ENCODE measurements at places on chromosomes 2 and 18.

DNA sequence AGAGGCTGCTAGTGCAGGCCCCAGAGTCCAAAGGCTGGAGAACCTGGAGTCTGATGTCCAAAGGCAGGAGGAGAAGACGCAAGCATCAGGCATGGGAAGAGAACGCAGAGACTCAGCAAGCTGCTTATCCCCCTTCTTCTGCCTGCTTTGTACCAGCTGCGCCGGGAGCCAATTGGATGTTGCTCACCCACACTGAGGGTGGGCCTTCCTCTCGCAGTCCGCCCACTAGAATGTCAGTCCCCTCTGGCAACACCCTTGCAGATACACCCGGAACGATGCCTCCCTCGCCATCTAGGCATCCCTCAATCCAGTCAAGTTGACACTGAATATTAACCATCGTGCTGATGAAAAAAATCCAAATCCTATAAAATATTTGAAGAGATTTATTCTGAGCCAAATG is 141.6 kb downstream of the TWIST2 start:
- no peak for DNase-seq

DNA sequence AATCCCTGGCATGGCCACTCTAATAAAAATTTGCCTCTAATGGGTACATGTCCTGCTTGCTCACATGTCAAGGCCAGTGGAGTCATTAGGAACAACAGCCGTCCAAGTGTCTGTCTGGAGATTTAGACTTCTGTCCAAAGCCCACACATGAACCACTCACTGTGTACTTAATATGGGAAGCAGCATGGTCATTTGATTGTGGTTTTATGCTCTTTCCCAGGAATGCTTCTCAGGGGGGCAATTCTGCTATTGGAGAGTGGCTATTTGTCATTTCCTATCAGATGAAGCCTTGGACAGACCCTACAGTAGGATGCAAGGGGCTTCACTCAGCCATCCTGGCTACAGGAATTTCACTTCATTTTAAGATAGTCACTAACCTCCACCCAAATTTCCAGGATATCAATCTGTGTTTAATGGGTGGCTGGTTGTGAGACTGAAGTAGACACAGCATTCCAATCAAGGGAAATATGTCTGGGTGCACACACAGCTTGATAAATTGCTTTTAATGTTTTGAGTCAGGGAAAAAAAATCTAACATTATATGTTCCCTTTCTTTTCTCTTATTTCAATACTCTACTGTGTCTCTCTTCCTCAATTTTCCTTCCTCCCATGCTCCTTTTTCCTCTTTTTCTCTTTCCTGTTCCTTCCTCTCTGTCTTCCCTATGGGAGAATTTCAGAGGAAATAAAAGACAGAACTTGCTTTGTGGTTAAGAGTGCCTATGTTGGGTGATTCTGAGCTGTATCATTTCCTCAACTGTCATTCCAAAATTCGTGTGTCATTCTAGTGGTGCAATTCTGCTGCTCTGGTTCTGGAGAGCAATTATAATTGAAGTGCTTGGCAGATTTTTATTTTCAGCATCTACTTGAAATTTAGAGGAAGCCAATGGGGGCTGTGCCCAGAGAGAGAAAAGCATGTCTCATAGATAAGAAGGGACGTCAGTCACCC is 320.1 kb downstream of the OSR1 start:
- DNase-seq: no peak

- no peak for DNase-seq
Observed at GRCh38 chr2:29561181-29561580, 360.2 kb downstream of the ALK start.

DNA sequence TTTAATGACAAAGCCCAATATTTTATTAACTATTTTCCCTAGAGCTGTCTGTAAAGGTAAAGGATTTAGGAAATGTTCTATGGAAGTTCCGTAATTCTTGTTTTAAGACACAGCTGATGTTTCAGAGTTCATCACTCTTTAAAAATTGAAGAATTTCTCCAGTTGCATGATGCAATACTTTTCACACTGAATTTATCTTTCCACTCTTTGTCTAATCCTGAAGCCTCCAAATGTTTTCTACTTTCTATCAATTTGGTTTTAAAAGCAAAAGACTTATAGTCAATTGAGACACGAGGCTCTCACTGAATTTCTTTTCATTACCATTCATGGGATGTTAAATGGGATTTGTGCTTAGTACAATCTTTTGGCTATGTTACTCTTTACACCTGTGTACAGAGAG is 223.2 kb downstream of the TDRD15 start:
- no peak for DNase-seq

DNA sequence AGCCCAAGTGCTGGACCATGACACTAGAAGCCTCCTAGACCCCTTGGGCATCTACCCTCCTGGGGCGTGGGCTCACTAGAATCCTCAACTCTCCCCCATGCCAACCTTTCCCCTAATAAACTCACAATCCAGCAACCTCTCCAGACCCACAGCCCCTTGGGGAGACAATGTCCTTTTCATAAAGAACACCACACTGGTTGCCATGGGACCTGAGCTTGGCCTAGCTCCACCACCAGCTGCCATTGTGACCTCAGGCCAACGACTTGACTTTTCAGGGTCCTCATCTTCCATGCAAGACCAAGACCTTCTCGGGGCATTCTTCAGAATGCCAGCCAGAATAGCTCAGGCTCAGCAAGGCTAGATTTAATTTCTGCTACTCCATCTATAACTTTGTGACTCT is 128.1 kb upstream of the NPAS2 start:
- no peak for DNase-seq

DNA sequence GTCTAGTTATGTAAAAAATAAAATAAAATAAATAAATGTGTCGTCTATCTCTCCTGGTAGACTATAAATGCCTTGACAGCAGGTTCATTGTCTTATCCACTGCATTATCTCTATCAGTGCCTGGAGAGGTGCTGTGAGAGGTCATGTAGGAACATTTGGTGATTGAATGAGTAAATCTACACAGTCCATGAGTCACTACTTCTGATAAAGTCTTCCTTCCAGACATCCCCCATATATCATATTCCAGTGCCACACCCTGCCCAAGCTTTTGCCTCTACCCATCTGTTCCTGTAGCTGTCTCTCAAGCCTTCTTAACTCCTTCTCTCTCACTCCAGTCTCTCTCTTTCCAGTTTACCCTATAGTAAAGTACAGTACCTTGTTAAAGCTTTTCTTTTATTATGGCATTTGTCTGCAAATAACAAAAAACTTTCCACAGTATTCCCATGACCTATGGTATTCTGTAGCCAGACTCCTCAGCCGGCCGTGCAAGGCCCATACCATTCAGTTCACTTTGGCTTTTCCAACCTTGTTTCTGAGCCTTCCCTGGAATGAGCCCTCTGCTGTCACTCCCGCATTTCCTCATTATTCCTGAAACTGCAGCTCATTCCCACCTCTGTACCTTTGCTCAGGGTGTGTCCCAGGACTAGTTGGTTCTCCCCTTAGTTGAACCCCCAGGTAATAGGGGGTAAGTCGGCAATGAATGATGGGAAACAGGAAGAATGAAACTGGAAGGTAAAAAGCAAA is 37.5 kb downstream of the ANXA4 start:
- no peak for DNase-seq

GRCh38 chr2:230828272-230828961 is 36.3 kb upstream of the ITM2C start:
- no peak for DNase-seq

DNA sequence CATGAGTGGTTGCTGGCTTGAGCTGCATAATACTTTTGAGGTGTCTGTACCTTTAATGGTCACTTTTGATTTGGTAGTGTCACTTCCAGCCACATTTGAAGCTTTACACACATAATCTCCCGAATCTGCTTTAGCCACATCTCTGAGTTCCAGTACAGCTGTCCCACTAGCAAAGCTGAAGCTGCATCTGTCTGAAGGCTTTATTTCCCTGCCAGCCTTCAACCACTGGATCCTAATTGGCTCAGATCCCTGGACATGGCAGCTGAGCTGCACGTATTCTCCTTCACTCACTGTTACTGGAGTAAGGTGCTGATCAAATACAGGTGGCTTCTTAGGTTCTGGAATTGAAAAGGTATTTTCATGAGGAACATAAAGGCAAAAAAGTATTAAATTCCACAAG is 99.7 kb downstream of the TTN start:
- DNase-seq: no peak

GRCh38 chr2:64454386-64455332 is 697 bp downstream of the LGALSL start:
- peak; percentile 76 for DNase-seq

- peak; percentile 72 for DNase-seq
Observed at GRCh38 chr18:80046961-80047541, 12.8 kb downstream of the RBFA start.

DNA sequence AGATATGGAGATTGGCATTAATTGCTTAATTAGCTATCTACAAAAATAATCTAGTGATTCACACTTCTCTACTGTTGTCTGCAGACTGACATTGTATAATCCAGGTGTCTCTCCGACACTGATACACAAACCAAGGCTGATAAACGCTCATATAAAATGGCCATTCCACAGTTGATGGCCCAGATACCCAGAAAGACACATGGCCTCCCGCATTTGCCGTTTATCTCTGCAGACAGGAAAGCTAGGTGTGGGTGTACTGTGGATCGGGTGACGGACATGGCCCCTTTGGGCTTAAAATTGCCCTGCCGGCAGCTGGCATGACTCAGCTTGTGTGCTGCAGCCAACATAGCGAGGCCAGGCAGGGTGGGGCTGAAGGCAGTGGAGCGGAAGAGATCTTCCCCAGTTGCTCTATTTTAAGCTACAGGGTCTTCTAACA is 18.5 kb downstream of the PMAIP1 start:
- no peak for DNase-seq

GRCh38 chr18:68275616-68276015 is 439.3 kb downstream of the TMX3 start:
- no peak for DNase-seq

DNA sequence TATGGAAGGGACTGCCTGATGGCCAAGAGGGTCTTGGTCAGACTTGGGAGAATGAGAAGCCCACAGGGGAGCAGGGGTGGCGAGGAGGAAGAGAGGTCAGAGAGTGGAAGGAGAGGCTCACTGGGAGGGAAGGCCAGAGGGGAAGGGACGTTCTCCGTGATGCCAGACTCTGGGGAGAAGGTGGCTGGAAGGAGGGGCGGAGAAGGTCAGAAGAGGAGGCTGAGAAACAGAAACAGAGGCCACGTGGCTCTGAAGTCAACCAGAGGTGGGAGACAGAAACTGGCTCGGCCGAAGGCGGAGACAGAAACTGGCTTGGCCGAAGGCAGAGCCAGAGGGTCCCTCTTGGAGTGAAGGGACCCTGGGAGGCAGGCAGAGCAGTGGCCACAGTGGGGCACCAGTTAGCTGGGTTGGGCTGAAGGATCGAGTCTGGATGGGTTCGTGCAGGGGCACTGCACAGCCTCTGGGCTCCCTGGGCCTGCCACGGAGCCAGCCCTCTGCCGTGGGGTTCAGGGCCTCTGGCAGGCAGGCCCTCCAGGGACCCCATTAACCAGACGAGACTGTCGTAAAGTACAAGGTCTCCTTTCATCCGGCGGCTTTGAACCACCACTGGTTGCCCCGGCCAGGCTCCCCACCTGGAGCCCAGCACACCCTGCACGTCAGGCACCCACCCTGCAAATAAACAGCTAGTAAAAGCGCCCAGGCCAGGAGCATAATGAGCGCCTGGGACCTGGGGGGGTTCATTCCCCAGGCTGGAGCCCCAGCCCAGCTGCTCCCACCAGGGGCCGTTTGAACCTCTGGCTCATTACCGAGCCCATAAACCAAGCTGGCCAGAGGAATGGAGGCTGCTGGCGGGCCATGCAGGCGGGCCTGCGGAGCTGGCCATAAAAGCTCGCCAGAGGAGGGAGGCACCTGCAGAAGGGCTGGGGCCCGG is 218.8 kb downstream of the DYSF start:
- no peak for DNase-seq

GRCh38 chr2:237557633-237558015 is 8.8 kb upstream of the PRLH start:
- no peak for DNase-seq

GRCh38 chr2:239827523-239827890 is 197.6 kb downstream of the NDUFA10 start:
- DNase-seq: no peak

- DNase-seq: no peak
Observed at GRCh38 chr2:217301142-217301925, 441.5 kb upstream of the TNP1 start.

- DNase-seq: no peak
Observed at GRCh38 chr18:44850001-44850400, 169.3 kb downstream of the SETBP1 start.

GRCh38 chr2:45263147-45263546 is 253.9 kb upstream of the SIX2 start:
- DNase-seq: no peak

GRCh38 chr2:67581751-67582150 is 184.6 kb downstream of the ETAA1 start:
- no peak for DNase-seq

GRCh38 chr2:86464652-86465051 is 23.5 kb downstream of the KDM3A start:
- DNase-seq: no peak

- DNase-seq: no peak
Observed at GRCh38 chr2:197972061-197972460, 167.7 kb downstream of the PLCL1 start.

GRCh38 chr2:75090770-75091515 is 108.4 kb downstream of the TACR1 start:
- no peak for DNase-seq

- DNase-seq: no peak
Observed at GRCh38 chr2:27672723-27673486, 9.2 kb downstream of the SLC4A1AP start.

GRCh38 chr18:32177530-32177929 is 12.3 kb upstream of the MEP1B start:
- no peak for DNase-seq

GRCh38 chr18:32771871-32772580 is 797 bp downstream of the KLHL14 start:
- DNase-seq: no peak

DNA sequence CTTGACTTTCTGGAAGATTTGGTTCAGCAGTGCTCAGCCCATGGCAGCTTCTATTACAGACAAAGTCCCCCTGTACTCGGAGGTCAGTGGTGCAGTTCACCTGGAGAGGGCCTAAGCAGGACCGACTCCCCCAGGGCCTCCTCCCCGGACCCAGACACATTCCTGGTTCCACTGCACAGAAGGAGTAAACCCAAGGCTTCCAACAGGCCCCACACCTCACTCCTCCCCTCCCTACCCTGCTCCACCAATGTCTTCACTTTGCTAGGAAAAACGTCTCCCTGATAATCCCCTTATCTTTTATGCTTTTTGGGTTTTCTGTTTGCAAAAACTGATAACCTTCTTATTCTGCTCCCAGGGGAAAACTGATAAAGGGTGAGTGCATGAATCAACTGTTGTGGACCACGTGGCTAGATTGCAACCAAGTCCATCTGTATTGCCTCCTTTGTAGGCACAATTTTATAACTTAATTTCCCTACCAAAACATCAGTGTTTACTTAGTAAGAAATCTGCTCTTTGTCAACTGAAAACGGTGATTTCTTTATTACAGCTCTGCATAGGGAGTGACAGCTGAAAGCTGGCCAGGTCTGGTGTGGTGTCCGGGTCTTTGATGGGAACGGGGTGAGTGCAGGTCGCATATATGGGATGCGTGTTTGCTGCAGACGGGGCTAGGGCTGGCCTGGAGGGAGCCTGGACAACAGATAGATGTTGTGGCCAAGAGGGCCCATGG is 202.5 kb downstream of the GLI2 start:
- no peak for DNase-seq

- DNase-seq: no peak
Observed at GRCh38 chr18:41798879-41799278, 156.2 kb upstream of the PIK3C3 start.

Measured in substantia nigra (tissue), 51 donors.